Ammon's horn (tissue), 1 donor: ENCODE measurements at places on chromosomes 4 and X.

DNA sequence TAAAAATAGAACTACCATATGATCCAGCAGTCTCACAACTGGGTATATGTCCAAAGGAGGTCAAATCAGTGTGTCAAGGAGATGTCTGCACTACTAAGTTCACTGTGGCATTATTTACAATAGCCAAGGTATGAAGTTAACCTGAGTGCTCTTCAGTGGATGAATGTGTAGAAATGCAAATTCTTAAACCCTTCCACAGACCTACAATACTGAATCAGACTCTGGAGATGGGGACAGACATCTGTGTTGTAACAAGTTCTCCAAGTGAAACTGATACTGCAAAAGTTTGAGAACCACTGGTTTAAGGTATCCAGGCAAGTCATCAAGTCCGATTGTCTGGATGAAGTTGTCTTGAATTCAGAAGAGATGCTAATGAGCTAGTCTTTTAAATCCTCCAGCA lies 38.5 kb downstream of the SMAD1 start:
- DNase-seq = no peak

DNA sequence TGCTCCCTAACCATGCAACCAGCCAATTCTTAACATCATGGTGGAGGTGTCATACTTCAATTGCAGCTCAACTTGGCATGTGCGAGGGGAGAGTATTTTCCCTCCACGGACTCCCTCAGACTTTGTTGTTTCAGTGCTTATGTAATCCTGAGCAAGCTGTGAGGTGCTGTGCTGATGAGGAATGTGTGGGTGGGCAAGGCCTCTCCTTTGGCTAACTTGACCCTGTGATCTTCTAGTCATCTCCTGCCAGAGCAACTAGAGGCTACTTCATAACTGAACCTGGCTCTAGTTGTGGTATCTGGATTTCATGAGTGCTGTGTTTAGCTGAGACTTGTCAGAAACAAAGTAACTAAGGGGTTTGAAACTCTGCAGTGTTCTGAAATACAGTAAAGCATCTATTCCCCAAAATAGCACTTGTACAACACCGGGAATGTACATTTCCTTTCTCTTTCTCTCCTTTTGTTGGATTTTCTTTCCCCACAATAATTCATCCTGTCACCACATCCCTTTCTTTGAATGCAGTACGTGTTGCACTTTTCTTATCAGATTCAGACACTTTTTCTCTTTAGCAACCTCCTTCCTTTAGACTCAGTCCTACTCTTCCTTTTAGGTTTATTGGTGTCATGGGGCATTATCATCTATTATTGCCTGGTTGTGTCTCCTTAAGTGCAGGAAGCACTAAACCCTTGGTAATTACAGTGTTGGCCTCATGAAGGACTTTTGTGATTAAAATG lies 415.2 kb upstream of the NR3C2 start:
- DNase-seq = no peak

DNA sequence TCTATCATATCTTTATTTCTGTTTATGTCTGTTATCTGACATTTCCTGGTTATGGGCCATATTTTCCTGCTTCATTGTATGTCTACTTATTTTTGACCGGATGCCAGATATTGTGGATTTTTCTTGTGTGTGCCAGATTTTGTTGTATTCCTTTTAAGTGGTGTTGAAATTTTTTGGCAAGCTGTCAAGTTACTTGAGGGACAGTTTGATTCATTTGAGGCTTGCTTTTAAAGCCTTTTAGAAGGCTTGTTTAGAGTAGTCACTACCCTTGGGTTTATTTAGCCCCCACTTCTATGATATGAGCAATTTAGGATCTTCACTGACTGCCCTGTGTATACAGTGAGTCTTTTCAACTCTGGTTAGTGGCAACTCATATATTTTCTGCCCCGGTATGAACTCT lies 29.2 kb upstream of the NPY2R start:
- DNase-seq = no peak

GRCh38 chrX:154509455-154509854 lies 6.6 kb downstream of the FAM3A start:
- no peak for DNase-seq
